ENCODE measurements at places on chromosomes 1 and 21. TPM values are rescaled to one million over a fixed set of nuclear protein-coding genes. Genes with fewer than 3 reads are reported as not detected.
A peak's percentile ranks its signal among the peaks of the same experiment; 100 is the strongest.

DNA sequence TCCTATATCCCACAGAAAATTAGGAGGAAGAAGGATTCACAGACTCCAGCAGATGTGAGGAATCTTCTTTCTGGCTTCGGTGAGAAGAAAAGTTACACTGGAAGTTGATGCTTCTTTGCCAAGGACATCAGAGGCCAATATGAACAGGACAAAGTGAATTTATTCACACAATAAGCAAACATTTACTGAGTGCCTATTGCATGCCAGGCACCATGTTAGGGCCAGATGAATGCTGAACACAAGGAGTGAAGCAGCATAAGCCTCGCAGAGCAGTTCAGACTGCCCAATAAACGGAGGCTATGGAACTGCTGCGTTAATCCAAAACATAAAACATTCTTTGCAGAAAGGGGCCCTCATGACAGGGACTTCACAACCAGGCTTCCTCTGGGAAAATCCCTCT is 114.6 kb downstream of the LMX1A start:
- H3K27me3 ChIP-seq, result no peaks in the 10 kb centered on the region
- no peaks in the 10 kb centered on the region for H3K36me3 ChIP-seq
- no peaks in the 10 kb centered on the region for H3K4me1 ChIP-seq
- DNase-seq, result no peak
- no peak overlapping the region for H3K27ac ChIP-seq

The TXLNA gene
- total RNA-seq, result 118 TPM

GRCh38 chr1:19387045-19387467 is 74.9 kb downstream of the SLC66A1 start:
- peak overlapping the region; percentile 34 for H3K27ac ChIP-seq
- H3K27me3 ChIP-seq, result no peaks in the 10 kb centered on the region
- no peak for DNase-seq
- peaks cover 10% of the 10 kb centered on the region for H3K36me3 ChIP-seq
- no peak overlapping the region for H3K4me3 ChIP-seq

The CDKN2C gene
- total RNA-seq, result 19.8 TPM

DNA sequence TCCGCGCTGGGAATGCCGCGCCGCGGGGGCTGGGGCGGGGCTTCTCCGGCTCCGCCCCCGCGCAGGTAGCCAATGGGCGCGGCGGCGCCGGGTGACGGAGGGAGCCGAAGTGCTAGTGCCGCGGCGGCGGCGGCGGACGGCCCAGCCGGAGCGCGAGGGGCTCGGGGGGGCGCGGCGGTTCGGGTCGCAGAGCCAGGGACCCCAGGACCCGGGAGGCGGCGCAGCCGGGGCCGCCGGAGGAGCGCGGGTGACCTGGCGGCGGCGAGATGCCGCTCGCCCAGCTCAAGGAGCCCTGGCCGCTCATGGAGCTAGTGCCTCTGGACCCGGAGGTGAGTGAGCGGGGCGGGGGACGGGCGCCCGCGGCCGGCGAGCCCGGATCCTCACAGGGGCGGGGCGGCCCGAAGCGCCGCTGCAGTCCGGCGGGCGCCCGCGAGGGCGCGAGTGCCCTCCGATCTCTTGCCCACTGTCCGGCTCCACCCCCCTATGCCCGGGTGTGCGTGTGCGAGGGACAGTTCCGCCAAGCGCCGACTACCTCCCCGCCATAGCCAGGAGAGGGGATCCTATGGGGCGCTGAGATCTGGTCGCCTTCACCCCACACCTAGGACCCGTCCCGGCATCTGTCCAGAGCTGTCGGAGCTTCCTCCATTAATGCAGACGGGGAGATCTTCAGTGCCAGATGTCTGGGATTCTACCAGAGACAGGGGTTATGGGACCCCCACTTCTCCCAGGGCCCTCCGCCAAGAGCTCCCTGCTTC is at the start of gene RPS6KA1:
Gene RPS6KA1, plus strand, starts transcription at position 107 of the 755 bp plus-strand sequence. Its CDS starts 160 bp downstream, at position 267.
- peaks cover 1% of the 10 kb centered on the region for H3K27me3 ChIP-seq
- H3K36me3 ChIP-seq, result no peaks in the 10 kb centered on the region
- no peak within 1 kb of the TSS for H3K27ac ChIP-seq
- no peaks in the 10 kb centered on the region for H3K4me1 ChIP-seq
- no peak within 1 kb of the TSS for H3K4me3 ChIP-seq
- DNase-seq, result peak; percentile 15

The PPP1R8 gene
- 50.6 TPM for total RNA-seq

DNA sequence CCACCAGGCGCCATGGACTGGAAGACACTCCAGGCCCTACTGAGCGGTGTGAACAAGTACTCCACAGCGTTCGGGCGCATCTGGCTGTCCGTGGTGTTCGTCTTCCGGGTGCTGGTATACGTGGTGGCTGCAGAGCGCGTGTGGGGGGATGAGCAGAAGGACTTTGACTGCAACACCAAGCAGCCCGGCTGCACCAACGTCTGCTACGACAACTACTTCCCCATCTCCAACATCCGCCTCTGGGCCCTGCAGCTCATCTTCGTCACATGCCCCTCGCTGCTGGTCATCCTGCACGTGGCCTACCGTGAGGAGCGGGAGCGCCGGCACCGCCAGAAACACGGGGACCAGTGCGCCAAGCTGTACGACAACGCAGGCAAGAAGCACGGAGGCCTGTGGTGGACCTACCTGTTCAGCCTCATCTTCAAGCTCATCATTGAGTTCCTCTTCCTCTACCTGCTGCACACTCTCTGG is 3.8 kb downstream of the GJB3 start:
- H3K27me3 ChIP-seq, result peaks cover 20% of the 10 kb centered on the region
- no peak overlapping the region for H3K27ac ChIP-seq
- no peak for DNase-seq
- H3K4me1 ChIP-seq, result peaks cover 2% of the 10 kb centered on the region
- H3K36me3 ChIP-seq, result no peaks in the 10 kb centered on the region

GRCh38 chr1:214363386-214363785 is 82.4 kb downstream of the SMYD2 start:
- no peak for DNase-seq
- H3K36me3 ChIP-seq, result peaks cover 21% of the 10 kb centered on the region
- peaks cover 3% of the 10 kb centered on the region for H3K4me1 ChIP-seq
- no peaks in the 10 kb centered on the region for H3K27me3 ChIP-seq
- H3K4me3 ChIP-seq, result no peak overlapping the region

The CFHR3 gene
- total RNA-seq, result 0.26 TPM

GRCh38 chr1:69441496-69441895 is 126.2 kb upstream of the LRRC7 start:
- H3K27ac ChIP-seq, result no peak overlapping the region
- no peaks in the 10 kb centered on the region for H3K27me3 ChIP-seq
- H3K36me3 ChIP-seq, result no peaks in the 10 kb centered on the region
- no peak for DNase-seq

GRCh38 chr1:115529216-115529897 is 112.4 kb upstream of the VANGL1 start:
- H3K4me1 ChIP-seq, result peaks cover 2% of the 10 kb centered on the region
- no peaks in the 10 kb centered on the region for H3K27me3 ChIP-seq
- no peak overlapping the region for H3K27ac ChIP-seq

- H3K4me3 ChIP-seq, result no peak overlapping the region
- no peaks in the 10 kb centered on the region for H3K27me3 ChIP-seq
- DNase-seq, result no peak
- no peaks in the 10 kb centered on the region for H3K36me3 ChIP-seq
- peaks cover 2% of the 10 kb centered on the region for H3K4me1 ChIP-seq
- H3K27ac ChIP-seq, result no peak overlapping the region
These were observed 55.6 kb downstream of the UCK2 start for GRCh38 chr1:165883056-165883455.

DNA sequence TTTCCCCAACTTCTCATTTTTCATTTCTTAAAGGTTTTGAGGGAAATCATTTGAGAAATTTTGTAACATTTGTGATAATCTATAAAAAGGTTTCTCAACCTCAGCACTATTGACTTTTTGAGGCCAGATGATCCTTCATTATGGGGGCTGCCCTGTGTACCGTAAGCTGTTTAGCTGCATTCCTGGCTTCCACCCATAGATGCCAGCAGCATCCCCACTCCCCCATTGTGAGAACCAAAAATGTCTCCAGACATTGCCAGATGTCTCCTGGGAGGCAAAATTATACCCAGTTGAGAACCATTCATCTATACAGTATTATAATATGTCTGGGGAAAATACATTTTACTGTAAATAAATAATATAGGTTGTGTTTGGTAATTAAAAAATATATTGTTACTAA is 146.0 kb downstream of the PBX1 start:
- H3K27ac ChIP-seq, result no peak overlapping the region
- H3K4me1 ChIP-seq, result peaks cover 26% of the 10 kb centered on the region
- H3K36me3 ChIP-seq, result no peaks in the 10 kb centered on the region
- no peak overlapping the region for H3K4me3 ChIP-seq
- H3K27me3 ChIP-seq, result no peaks in the 10 kb centered on the region

The KMO gene
- total RNA-seq, result not detected

DNA sequence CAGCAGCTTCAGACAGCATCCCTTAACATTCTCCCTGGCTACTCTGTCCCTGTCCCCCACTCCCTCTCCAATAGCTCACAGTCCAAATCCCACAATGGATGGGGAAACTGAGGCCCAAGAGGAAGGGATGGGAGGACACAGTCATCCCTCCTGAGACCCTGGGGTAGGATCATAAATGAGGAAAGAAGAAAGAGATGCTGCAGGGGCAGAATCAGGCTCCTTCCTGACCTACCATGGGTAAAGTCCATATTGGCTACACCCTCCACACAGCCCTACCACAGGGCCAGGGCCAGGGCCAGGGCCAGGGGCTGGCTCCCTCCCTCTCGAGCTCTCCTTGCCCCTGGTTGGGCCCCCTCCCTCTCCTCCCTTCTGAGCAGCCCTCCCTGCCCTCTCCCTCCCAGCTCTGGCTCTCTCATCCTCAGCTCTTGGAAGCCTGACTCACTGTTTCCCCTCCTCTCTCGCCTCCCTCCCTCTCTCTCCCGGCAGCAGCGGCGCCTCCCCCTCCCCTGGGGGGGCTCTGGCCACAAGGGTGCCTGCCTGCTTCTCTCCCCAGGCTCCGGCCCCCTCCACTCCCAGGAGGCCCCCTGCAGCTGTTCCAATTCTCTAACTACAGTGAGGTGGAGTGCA is 4.9 kb downstream of the AHDC1 start:
- H3K4me3 ChIP-seq, result no peak overlapping the region
- no peak overlapping the region for H3K27ac ChIP-seq
- peaks cover 57% of the 10 kb centered on the region for H3K4me1 ChIP-seq
- no peaks in the 10 kb centered on the region for H3K27me3 ChIP-seq

DNA sequence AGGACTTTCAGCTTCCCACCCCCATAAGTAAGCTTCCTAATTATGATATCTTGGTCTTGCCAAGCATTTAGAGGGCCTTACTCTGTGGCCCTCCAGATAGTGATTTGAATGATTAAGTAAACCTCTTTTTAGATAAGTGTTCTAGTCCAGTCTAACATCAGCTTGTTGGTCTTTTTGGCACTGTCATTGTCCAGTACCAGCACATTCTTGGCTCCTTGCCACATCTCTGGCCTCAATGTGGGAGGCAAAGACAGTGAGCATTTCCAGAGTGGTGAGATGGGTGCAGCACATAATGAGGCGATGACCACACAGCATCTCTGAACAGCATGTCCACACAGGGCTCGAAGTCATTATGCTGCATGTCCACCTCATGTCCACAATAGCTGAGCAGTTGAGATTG is 6.1 kb downstream of the CAPZA1 start:
- no peak for DNase-seq
- H3K27ac ChIP-seq, result no peak overlapping the region
- peaks cover 2% of the 10 kb centered on the region for H3K36me3 ChIP-seq
- H3K4me3 ChIP-seq, result no peak overlapping the region

The SERTAD4 gene
- total RNA-seq, result 0.17 TPM

Data from fibroblast of lung (primary cell).